ENCODE measurements at places on chromosomes 7 and 10.

DNA sequence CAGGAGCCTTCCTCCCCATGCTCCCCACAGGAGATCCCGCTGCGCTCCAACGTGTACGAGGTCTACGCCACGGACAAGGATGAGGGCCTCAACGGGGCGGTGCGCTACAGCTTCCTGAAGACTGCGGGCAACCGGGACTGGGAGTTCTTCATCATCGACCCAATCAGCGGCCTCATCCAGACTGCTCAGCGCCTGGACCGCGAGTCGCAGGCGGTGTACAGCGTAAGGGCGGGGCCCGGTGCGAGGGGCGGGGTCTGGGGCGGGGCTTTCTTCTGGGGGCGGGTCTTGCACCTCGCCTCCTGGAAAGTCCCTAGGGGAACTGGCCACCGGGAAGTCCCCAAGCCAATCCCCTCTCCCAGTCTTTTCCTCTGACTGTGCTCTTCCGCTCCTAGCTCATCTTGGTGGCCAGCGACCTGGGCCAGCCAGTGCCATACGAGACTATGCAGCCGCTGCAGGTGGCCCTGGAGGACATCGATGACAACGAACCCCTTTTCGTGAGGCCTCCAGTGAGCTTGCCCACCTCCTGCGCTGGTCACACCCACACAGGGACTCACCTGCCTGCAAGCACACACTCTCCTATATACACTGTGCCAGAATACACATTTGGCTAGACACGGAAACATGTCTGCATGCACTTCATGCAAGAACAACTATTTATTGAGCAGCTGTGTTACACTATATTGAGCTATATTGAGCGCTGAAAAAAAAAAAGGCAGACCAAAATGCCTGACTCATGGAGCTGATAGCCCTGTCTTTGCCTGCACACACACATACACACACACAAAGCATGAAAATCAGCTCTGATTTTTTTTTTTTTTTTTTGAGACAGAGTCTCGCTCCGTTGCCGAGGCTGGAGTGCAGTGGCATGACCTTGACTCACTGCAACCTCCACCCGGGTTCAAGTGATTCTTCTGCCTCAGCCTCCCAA, 32.7 kb upstream of the VSIR start:
- DNase-seq: no peak

DNA sequence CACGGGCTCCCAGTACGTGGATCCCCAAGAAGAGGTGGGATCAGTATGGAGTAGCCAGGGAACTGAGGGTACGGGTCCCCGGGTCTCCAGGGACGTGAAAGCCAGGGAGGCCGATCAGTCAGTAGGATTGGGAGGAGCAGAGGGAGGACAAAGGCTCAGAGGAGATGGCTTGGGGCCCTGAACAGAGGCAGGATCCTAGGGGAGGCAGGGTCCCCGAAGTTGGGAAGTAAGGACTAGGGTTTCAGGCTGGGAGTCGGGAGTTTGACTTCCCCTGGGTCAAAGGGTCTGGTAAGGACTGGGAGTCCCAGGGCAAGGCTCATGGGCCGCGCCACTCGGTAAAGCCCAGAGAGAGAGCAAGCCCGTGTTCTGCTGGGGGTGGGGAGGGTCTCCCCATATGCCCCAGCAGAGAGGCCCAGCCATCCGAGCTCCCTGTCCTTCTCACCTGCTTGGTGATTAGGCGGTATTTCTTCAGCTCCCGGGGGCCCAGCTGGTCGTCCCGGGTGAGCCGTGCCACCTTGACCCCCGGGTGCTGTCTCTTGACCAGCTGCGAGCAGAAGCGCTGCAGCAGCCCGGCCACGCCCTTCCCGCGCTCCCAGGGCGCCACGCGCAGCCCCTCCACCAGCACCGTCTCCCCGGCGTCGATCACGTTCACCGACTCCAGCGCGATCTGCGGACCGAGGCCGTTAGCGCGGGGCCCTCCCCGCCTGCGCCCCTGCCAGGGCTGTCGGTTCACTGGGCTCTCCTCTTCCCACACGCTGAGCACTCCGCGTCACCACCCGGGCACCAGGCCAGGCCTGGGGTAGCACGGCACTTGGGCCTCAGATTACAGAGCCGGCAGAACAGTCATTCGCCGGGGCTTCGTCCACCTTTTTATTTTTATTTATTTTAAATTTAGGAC, 7.0 kb downstream of the NAT16 start:
- DNase-seq: no peak

DNA sequence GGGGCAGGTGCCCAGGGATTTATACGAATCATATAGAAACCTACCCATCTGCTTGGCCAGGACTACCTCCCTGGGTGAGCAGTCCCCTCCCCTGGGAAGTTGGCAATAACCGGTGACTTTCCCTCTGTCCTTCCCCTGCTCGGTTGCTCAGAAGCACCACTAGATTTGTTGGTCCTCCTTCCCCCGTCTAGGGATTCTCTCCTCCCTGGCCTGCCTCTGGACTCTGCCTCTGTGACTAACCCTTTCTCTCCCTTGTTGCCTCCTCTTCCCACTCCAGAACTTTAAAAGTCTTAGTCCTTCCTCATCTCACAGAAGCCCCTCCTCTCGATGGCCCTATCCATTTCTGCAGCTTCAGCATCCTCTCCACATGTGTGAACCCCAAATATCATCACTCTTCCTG, 9.8 kb downstream of the CALHM3 start:
- DNase-seq: no peak

DNA sequence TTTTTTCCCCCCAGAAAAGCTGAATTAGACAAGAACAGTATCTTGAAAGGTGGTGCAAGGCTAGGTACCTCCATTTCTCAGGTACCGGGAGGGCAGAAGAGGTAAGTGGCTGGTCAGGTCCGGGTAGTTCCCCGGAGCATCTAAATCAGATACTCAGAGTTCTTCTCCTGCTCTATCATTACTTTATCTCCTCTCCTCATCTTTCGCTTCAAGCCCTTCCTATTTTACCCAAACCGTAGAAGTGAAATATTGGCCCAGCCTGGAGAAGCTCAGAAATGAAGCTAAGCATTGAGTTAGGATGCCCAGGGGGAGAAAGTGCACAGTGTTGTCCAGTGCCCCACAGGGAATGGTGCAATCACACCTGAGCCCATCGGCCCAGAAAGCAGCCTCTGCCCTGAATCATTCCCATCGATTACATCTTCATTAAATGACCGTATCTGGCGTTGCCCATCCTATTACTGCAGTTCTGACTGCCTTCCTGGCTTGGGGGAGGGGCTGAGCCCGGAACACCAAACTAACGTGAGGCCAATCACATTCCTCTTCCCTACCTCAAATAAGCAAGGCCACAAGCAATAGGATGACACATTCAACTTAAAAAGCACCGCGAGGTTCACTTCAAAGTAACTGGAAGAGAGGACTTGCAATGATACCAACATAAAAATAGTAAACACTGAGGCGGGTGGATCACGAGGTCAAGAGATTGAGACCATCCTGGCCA, 116.5 kb downstream of the PRPF18 start:
- no peak for DNase-seq

DNA sequence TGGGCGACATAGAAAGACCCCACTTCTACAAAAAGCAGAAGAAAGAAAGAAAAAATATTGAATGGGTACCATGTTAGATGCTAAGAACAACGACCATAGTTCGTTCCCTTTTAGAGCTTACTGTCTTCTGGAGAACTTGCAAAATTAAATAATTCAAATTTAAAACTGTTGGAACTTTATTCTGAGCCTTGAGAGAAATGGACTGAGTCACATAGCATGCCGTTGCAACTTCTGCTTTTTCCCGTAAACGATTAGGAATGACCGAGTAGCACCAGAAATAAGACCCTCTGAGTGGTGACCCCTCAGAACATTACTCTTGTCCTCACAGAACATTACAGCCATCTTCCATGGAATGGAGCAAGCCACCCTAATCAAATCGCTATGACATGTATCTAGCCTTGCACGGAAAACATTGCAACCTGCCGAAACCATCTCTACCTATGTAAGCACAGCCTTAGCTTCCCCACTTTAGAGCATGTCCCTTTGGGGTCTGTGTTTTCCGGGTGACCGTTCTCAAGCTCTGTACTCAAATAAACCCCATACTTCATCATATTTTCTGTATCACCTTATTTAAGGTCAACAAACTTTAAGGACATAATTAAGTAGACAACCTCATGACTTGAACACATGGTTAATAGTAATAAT, 179.1 kb downstream of the PRKCQ start:
- no peak for DNase-seq

GRCh38 chr7:30735631-30736030, 16.3 kb upstream of the INMT start:
- no peak for DNase-seq

- DNase-seq: no peak
Observed at GRCh38 chr7:5580714-5581395, 157.2 kb upstream of the TNRC18 start.

DNA sequence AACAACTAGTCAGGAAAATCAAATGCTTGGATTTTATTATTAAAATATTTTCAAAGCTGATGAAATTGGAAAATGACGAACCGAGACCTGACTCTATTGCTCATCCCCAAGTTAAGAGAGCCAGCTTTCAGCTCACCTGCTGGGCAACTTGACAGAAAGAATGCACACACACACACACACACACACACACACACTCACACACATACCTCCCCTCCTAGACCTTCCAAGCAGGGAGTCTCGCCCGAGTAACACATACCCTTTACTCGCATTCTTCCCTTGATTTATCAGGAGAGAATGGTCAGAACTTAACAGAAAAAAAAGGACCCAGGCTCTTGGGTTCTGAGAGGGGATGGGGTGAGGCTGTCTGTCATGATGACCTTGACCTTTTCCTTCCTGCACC, 19.1 kb downstream of the GPRIN2 start:
- no peak for DNase-seq

DNA sequence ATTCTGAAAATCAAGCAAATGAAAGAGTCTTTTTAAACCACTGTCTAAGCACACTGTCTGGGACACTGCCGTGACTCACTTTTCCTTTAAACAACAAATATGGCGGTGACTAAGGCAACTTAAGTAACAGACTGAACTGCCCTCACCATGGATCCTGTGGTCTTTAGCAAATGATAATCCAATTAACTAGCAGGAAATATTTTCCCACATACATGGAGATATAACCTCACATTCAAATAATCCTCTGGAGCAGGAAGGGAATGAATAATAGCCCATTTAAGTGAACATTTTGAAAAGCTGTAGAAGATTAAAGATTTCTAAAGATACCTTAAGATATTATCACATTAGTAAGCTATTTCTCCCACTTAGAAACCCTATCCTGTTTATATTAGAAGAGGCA, 40.3 kb upstream of the LRRC17 start:
- no peak for DNase-seq

- no peak for DNase-seq
Observed at GRCh38 chr7:77266291-77266794, 66.7 kb upstream of the FGL2 start.

All from stimulated activated CD8-positive, alpha-beta memory T cell treated with anti-CD3 and anti-CD28 coated beads, Interleukin-15, amount 100 ng/mL, for 4 hours (primary cell).